Cortex of kidney (tissue), 1 donor: ENCODE measurements at places on chromosomes 12 and 14.

GRCh38 chr14:101889898-101890297 lies 74.5 kb upstream of the DYNC1H1 start:
- no peak for DNase-seq

GRCh38 chr12:120656008-120656407 lies 15.6 kb downstream of the CABP1 start:
- no peak for DNase-seq

DNA sequence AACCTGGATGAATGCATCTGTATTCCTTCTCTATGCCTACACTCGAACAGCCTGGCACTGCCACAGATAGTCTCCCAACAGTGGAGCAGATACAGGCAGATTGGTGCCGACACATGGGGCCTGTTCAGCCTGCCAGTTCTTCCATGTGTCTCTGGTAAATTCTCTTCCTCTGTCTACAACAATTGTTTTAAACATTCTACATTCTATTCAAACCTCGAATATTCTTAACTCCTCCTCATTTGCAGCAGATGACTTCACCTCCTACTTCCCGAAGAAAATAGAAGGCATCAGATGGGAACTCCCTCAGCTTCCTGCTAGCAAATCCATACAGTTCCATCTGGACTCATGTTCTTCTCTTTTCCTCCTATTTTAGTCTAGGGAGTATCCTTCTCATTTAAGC lies 43.1 kb upstream of the OTOGL start:
- no peak for DNase-seq

- DNase-seq = no peak
Observed at GRCh38 chr14:33738491-33738890, 212.4 kb downstream of the EGLN3 start.

DNA sequence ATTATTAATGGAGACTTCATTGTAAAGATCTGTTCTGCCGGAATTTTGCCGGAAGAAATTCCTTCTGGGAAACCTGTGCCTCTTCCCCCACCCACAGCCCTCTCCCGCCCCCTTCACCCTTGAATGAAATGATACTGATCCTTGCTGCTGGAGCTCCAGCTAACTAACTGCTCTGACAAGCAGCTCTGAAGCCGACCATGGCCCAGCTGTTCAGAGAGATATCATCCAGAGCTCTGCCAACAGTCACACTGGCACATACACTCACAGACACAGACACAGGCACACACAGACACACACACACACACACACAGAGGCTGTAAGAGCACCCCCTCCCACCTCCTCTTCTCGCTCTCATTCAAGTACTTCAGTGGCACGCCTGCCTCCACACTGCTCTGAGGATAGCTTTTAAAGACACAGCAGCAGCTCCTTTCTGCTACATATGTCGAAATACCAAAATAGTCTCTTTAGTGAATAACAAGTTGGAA lies 88.6 kb downstream of the R3HDM2 start:
- DNase-seq = no peak

GRCh38 chr14:34224221-34224620 lies 237.8 kb downstream of the SPTSSA start:
- no peak for DNase-seq

DNA sequence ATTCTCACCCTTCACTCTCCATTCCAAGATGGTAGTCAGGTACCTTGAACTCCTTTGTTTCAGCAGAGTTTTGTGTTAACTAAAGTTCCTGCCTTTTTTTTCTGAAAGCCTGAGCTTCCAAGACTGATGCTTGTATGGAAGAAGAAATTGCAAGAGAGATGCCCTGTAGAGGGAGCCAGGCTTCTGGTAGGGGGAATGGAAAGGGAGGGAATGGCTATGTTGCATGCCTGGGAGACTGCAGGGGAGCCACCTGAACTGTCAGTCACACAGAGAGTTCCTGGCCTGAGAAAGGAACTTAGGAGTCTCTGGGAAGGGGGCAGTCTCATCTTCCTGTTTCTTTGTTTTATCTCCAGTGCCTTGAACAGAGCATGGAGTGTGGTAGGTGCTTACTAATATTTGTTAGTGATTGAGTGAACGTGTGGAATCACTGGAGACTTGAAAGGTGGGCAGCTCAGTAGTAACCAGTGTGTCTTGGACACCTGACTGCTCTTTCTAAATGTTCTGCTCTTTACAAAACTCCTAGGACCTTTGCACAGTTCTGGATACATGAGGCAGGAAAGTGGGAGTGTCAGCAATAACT lies 132.2 kb downstream of the ANO4 start:
- DNase-seq = no peak

- DNase-seq = no peak
Observed at GRCh38 chr14:100904307-100905087, 975 bp upstream of the RTL1 start.

DNA sequence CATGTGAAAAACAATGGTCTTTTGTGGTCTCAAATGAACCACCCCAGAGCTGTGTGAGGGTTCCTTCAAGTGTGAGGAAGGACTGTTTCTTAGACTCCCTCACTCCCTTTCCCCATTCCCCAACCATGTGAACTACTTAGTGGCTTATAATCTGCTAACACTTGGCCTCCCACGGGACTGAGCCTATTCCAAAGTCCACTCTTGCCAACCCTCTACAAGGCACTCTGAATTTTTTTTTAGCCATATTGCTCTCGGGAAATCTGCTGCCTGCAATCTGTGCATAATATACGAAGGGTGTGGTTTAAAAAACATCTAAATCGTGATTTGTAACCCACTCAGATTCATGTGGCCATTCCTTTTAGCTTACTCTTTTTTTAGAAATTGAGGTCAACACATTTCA lies 2.6 kb downstream of the SVOP start:
- DNase-seq = no peak

DNA sequence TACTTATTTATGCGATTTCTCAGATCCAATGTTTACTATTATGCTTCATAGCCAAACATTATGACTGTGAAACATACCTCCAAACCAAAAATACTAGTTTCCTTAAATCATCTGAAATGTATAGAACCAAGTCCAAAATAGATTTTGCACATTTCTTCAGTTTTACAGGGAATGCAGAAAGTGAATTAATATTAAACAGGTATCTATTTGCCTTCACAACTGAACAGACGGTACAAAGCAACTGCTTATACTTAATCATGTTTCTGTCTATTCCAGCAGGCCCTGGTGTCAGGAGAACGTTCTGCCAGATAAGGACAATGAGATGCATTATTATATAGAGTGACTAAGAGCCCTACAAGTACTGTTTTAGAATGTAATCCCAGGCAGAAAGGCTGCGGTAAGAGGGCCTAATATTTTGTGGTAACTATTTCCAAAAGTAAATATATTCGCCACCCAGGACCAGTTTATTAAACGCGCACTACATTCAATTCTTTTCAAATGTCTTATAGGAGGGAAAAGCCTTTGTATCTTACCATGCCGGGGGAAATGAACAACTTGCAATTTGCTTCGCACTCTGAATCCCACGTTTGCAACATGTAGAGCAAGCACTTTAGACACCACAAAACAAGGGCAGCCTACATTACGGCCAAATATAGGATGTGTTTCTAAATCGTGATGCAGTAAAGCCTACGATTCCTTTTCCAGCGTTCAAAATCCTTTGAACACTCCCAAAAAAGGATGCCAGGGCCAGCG lies 1.5 kb downstream of the CORO1C start:
- DNase-seq = no peak

- no peak for DNase-seq
Observed at GRCh38 chr12:21323736-21324135, 11.0 kb downstream of the SLCO1A2 start.

GRCh38 chr12:56993346-56993745 lies 13.0 kb downstream of the ZBTB39 start:
- DNase-seq = no peak

DNA sequence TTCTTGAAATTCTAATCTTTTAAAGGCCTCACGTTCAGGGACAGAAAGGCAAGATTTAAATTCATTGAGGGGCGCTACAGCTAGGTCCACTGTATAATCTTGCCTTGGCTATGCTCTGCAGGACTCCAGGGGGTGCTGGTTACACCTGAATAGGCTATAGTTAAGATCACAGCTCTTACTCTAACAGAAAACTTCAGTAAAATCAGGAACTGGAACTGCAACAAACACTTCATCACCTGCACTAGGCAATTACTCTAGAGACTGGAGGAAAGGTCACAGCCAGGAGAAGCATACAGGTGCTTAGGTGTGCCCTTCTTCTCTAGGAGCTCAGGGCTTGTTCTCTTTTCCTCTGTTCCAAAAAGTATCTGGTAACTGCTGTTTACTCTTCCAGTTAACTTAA lies 20.9 kb downstream of the SLCO1C1 start:
- DNase-seq = no peak

DNA sequence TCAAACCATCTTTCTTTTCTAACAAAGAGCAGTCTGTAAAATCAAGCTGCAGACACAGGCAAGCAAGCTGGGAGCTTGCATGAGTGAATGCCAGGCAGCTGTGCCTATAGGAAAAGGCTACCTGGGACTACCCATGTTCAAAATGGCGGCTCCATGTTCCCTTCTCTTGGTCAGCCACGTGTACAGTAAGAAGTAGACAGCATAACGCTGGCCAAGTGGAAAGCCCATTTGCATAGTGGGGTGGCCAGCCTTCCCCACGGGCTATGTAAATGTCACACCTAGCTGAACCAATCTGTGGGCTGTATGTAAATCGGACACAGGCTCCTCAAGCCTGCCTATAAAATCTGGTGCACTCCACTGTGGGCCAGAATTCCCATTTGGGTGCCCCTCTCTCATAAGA lies 117.1 kb downstream of the SYT10 start:
- no peak for DNase-seq

DNA sequence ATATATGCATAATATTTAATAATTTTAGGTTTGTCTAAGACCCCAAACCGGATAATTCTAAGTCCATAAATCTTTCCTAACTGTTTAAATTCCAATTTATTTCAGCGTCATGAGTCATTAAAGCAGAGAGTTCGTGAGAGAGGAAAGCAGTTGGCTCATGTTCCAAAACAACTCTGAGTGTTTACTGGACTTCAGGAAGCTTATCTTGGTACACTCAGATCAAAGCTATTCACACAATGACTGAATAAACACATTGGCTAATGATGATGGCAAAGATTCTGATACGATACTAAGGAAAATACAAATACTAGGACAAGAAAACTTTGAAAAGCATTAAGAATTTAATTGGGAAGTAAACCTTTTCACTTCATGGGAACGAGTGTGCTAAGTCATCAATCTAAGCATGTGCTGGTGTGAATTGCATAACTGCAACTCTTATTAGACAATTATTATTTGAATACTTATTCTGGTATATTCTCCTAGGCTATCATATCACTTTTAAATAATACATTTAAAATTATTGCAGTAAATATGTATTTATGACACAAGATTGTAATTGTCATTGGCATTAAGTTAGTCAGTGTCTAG lies 34.8 kb upstream of the CLEC14A start:
- no peak for DNase-seq

GRCh38 chr12:54046809-54047159 lies 6.9 kb upstream of the HOXC4 start:
- DNase-seq = no peak

GRCh38 chr14:105223260-105223659 lies 25.1 kb upstream of the BTBD6 start:
- no peak for DNase-seq

GRCh38 chr14:24928386-24928900 lies 121.5 kb downstream of the STXBP6 start:
- DNase-seq = no peak

- no peak for DNase-seq
Observed at GRCh38 chr12:106173442-106173841, 34.7 kb upstream of the NUAK1 start.

DNA sequence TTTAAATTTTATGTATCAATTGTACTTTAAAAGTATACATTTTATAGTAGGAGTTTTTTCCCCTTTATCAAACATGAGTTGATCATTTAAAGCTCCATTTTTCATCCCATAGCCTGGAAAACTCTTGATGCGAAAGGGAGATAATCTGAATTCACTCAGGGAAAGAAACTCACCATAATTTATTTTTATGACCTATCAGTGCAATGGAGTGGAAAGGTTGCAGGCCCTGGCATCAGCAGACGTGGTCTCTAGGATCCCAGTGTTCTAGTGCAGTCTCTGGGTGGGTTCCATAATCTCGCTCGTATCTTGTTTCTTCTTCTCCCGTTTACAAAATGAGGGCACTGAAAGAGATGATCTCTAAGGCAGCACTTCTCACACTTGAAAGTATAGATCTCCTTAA lies 85.0 kb downstream of the PTGER2 start:
- DNase-seq = no peak

DNA sequence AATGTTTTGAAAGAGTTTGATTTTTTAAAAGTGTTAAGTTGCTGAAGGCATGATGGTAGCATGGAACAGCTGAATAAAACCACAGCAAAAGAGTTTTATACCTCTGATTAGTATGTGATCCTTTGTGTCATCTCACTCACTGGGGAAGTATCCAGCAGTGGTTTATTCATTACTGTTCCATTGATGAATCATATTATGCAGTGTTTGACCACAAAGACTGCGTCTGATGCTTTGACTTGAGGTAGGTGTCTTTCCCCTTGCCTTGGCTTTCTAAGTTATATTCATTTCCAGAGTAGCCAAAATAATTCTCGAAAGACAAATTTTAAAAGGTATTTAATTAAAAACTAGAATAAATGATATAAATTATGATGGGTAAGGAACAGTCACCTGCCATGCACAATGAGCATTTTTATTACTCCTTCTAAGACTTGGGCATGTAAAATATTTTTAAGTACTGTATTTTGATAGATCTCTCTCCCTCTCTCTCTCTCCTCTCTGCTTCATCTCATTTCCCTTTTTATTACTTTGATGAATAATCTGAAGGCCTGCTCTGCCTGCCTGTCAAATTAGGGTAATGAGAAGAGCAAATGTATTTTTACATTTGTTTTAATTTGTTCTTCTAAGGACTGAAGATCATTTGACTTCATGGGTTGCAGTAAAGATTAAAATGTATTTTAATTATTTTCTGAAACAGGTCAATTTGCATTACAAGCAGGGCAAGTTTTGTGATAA lies 164.9 kb downstream of the NAV3 start:
- no peak for DNase-seq

DNA sequence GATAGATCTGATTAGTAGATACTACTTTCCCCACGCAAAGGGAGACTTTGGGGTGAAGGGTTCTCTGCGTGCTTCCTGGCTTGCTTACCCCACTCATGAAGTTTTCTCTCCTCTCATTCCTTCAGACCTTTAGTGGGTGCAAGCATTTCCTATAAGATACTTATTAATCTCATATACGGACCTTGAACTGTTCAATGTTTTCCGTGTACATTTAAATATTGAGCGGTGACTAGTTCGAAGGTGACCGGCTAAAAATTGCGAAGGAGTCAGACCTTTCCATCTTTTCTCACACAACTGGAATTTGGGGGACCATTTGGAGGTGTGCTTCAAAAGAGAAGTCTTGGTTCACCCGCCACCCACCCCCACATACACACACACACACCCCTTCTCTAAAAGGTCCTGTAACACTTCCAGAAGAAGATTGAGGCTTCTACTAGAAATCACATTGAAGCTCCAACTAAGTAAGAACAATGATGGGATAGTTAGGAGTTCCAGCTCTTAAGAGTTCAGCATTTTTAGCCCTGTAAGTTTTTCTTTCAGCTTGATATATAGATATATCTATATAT lies 6.1 kb upstream of the FOXG1 start:
- DNase-seq = no peak
